Adipocyte (in vitro differentiated cells): ENCODE measurements at places on chromosomes 4 and X.

DNA sequence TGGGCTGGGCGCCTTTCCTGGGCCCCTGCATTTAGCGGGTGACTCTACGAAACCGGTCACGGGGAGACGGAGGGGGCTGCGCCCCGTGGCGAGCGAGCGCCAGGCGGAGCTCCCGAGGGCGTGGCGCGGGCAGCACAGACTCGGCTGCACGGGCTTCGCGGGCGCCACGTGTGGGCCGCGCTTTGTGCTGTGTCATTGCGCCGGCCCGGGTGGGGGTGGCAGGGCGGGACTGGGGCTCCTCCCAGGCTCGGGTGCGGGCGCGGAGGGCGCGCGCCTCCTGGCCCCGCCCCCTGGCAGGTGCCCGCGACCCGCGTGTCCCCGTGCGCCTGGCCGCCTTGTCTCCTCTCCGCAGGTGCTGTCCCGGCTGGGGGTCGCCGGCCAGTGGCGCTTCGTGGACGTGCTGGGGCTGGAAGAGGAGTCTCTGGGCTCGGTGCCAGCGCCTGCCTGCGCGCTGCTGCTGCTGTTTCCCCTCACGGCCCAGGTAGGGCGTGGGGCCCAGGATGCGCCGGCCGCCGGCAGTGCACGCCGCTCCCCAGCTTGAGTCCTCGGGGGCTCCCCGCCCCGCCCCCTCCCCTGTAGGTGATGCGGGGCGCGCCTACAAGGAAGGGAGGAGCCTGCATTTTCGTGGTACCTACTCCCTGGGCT is 651 bp downstream of the UCHL1 start:
- peak; percentile 87 for DNase-seq

DNA sequence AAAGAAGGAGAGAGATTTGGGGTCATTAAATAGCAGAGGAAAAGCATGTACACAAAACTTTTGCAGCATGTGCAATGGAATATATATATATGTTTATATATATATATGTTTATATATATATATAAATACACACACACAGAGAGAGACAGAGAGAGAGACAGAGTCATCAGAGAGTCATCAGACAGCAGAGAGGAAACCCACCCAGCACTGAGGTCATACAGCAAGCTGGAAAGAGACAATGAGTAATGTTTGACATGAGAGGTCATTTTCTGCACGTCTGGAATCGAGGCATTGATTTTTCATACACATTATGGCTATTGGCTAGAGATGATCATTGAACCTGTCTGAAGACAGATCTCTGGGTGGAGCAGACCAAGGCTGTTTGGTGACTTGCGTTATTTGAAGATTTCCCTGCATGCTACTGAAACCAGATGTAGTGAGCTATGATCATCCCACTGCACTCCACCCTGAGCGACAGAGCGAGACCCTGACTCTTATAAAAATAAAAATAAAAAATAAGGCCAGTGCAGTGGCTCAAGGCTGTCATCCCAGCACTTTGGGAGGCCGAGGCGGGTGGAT is 48.8 kb upstream of the SHOX start:
- no peak for DNase-seq

DNA sequence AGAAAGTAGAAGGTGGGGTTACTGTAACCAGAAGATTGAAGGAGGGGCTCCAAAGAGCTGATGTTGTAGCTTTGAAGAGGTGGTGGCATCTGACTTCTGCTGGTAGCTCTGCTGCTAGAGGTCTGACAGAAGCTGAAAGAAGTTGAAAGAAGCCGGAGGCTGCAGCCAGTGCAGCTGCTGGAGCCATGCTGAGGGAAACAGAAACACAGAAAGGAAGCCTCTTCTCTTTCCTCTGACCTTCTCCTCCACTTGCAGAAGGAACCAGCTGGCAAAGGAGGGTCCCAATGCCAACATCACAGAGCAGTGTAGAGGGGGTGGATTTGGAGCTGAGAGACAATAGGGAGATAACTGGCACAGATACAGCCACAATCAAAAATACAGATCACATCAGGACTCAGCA is 89.3 kb upstream of the HHIP start:
- no peak for DNase-seq

DNA sequence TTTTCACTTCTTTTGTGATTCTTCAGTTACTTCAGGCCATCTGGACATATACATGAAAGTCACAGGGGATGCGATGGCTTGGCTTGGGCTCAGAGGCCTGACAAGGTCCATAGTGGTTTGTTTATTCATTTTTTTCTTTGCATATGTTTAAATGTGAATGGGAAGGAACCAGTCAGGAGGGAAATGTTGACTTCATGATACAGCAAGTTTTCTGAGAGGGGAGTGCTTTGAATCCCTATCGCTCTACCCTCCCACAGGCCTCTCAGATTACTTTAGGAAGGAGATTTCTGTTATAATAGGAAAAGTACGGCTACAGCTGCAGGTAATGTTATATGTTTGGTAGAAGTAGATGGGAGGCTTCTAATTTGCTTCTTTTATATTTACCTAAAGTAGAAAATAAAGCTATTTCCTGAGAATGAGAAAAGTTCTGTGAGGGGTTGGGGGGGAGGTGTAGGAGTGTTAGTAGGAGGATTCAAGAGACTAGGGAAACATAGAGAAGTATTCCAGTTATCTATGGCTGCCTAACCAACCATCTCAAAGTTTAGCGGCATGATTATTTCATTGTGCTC is 322.9 kb downstream of the RAPGEF2 start:
- DNase-seq: no peak

DNA sequence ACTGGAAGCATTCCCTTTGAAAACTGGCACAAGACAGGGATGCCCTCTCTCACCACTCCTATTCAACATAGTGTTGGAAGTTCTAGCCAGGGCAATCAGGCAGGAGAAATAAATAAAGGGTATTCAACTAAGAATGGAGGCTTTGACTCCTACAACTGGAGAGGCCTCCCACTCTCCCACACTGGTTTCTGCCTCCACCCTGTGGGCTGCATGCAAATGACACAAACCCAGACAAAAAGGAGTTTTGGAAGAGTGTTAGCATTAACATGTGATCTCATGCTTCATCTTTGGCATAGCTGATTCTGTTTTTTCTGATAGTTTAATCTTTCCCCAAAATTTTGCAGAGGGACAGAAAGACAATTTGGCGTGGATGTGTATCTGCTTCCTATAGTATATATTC is 80.8 kb upstream of the IQCM start:
- DNase-seq: peak; percentile 61
